Fibroblast of skin of scalp (primary cell): ENCODE measurements at places on chromosomes 3 and 15.
A peak's percentile ranks its signal among the peaks of the same experiment; 100 is the strongest.

DNA sequence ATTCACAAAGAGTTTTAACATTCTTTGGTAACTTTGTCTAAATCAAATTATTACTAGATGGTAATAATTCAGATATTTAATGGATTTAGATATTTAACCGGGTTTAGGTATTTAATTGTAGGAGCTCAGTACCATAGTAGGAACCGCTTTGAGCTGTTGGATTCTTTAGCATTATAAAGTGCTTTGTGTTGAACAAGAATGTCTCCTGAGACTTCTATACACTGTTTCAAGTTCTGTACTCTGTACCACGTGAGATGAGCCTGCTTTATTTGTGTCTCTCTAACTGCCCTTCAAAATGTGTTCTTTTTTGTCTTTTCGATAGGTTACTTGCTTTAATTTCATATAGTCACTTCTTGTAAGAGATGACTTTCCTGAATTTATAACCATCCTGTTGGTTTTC is 36.0 kb downstream of the ZFAND6 start:
- DNase-seq, result no peak

- DNase-seq, result no peak
Measured at GRCh38 chr15:62607114-62607462, 435.5 kb upstream of the TPM1 start.

- no peak for DNase-seq
Measured at GRCh38 chr3:114417675-114418074, 123.8 kb downstream of the TIGIT start.

DNA sequence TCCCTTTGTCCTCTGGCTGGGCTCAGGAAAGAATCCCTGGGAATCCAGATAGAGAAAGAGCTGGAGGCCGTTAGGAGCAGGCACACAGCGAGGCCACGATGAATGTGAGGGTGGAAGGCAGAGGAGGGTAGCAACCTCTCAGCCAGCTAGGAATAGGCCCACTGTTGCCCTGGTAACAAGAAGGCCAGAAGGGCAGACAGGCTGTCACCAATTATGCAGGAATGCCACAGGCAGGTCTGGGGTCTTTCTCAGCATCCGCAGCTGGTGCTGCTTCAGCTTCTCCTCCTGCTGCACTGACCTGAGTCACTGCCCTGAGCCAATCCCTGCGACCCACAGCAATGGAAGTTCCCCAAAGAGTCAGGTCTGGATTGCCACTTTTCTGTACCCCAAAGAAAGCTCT is 62.8 kb upstream of the C3orf80 start:
- peak; percentile 16 for DNase-seq
